ENCODE measurements at places on chromosomes 13 and 19.

GRCh38 chr13:70723732-70724131 is 615.5 kb upstream of the KLHL1 start:
- DNase-seq: no peak

DNA sequence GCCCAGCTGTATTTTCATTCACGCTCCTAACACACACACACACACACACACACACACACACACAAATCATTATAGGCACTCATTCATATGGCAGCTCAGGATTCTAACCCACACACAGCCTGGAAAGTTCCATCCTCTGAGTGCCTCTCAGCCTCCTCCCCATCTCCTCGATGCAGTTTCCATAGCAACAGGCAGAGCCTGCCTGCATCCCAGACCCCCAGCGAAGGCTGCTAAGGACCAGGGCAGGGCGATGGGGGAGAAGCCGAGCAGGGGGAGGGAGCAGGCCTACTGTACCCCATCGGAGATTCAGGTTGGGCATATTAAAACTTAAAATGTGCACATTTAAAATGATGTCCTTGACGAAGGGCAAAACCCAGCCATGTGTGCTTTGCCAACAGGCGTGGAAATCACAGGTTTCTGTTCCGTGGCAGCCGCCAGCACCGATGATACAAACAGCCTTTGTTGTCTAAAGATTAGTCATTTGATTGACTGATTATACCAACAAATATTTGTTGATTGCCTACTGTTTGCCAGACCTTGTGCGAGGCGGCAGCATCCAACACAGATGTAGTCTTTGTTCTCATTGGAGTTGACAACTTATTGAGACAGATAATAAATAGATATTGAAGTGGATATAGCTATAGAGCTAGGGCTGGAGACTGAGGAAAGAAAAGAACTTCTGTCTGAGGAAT is 43.8 kb upstream of the USP29 start:
- DNase-seq: no peak

- no peak for DNase-seq
These were observed 230.2 kb downstream of the TUBA3C start for GRCh38 chr13:18951412-18951811.

DNA sequence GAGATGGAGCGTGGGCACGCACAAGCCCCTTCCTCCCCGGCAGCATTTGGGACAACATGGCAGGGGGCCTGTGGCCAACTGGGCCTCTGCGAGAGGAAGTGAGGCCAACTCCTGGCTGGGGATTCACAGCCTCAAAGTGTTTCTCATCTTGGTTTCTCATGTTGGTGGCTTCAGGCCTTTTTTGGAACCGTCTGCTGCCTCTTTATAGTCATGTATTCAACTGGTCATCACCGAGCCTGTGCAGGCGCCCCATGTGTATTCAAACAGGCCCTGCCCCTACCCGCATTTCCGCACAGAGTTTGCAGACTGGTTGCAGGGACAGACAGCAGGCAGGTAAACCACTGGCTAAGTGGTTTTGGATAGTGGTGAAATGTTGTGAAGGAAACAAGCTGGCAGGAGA is 17.3 kb upstream of the RELB start:
- no peak for DNase-seq

GRCh38 chr13:44796597-44797490 is 192.4 kb downstream of the NUFIP1 start:
- no peak for DNase-seq

- no peak for DNase-seq
These were observed 48.1 kb downstream of the MPHOSPH8 start for GRCh38 chr13:19681517-19681916.

- no peak for DNase-seq
These were observed 5.5 kb downstream of the MAG start for GRCh38 chr19:35297515-35297848.

- DNase-seq: no peak
These were observed 8.7 kb downstream of the BCL3 start for GRCh38 chr19:44757057-44757734.

GRCh38 chr19:823565-824121 is 1.9 kb upstream of the PLPPR3 start:
- no peak for DNase-seq

- no peak for DNase-seq
These were observed 529 bp downstream of the ZNF836 start for GRCh38 chr19:52170863-52171320.

- DNase-seq: no peak
These were observed 251.0 kb downstream of the UQCRFS1 start for GRCh38 chr19:28961772-28962500.

DNA sequence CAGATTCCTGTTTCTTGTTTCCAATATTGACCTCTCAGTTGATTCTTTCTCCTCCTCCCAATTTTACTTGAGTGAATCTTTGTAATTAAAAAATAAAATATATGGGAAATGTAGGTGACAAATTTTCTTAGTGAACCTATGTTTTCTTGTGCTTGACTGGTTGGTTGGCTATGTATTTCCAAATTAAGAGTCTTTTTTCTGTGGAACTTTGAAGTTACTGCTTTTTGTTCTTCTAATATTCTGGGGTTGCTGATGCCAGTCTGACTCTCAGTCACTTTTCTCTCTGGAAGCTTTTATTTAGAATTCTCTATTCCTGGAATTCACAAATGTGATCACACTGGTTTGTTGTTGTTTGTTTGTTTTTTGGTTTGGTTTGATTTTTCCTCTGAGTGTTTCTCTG is 9.8 kb downstream of the LSM14A start:
- no peak for DNase-seq
